ENCODE measurements at places on chromosomes 2 and 18. TPM values are rescaled to one million over a fixed set of nuclear protein-coding genes. Genes with fewer than 3 reads are reported as not detected.
A peak's percentile ranks its signal among the peaks of the same experiment; 100 is the strongest.

DNA sequence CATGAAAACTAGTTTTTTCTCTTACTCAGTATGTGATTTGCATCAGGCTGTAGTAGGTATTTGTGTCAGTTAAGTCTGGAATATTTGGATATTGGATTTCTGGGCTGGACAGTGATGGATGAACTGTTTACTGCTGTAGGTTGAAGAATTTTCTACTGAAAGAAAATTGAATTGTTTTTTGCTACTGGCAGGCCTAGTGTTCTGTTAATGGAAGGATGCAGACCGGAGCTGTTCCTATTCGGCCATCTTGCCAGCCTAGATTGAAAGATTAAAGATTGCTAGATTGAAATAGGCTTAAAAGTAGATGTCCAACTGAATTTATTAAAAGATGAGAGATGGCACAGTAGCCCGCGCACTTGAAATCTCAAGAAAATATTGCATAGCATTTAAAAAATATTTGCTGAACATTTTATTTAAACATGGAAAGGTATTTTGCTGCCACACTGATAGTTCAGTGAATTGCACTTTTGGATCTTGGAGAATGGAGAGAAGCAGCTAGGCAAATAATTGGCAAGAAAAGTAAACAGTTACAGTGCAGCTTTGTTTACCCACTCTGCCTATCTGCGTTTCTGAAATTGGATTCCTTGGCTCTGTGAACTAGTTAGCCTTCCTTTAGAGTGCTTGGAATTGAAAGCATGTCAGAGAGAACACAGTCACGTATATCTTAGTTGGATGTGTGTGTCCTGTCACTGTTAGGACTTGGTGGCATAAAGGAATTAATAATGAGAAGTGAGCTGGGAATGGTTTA lies 54.1 kb downstream of the EPB41L5 start:
- no peak overlapping the region for H3K4me3 ChIP-seq
- no peak overlapping the region for H3K27ac ChIP-seq
- no peaks in the 10 kb centered on the region for H3K27me3 ChIP-seq
- peaks cover 4% of the 10 kb centered on the region for H3K36me3 ChIP-seq
- H3K4me1 ChIP-seq: peaks cover 8% of the 10 kb centered on the region

DNA sequence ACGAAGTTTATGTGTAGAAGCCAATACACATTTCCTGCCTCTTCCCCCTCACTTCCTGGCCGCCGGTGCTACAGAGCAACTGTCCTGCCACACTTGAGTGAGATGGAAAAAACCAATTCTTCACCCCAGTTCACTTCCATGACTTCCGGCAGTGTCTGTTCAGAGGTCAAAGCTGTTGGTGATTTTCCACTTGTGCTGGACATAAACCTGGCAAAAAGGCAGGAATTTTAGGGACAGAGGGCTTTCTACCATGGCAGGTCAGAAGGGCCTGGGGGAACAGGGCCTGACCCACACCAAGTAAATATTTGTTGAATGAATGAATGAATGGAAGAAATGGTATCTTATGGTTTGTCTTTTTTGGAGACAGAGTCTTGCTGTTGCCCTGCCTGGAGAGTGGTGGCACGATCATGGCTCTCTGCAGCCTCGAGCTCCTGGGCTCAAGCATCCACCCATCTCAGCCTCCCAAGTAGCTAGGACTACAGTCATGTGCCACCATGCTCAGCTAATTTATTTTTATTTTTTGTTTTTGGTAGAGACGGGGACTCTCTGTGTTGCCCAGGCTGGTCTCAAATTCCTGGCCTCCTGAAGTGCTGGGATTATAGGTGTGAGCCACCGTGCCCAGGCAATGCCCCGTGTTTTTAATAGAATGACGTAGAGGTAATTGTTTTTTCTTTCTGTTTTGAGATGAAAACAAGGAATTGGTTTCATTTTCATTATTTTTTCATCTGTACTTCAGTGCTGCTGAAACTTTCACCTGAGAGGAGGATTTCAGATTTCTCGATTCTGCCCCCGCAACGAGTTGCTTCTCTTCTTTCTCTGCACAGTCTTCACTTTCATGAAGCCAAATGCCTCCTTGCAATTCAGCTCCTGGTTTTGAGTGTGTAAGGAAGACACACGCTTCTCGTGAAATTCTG lies 48.0 kb upstream of the LPIN2 start:
- H3K4me1 ChIP-seq: peaks cover 6% of the 10 kb centered on the region
- H3K27ac ChIP-seq: no peak overlapping the region
- DNase-seq: no peak
- H3K4me3 ChIP-seq: no peak overlapping the region

DNA sequence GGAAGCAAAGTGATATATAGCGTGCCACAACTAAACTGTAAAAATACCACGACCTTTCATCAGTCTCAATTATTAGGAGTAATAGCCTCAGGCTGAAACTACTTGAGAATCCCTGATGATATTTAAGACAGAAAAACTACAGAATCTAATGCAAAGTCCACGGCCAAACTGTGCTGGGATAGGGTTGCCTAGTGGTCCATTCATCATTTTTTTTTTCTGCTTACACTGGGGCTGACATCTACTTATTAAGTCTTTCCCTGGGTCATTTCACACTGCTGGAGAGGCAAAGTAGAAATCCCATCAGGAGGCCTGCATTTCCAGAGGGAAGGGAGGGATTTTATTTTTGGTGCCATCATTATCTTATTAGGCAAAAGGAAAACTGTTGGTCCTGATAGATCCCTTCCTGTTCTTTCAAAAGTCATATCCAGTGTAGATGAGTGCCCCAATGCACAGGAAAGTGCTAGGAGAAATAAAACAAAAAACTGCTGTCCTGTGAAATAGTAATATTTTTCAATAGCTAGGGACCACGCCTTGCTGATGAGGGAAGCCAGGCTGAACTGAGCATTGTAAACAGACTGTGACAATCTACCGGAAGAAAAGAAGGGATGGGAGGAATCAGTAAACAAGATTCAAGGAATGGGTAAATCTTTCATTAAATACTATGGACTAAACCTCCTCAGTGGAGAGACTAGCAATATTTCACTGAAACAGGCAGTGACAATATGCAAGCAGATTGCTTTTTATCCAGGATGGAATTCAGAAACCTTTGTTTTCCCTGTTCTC lies 644.3 kb downstream of the IRS1 start:
- H3K27me3 ChIP-seq: no peaks in the 10 kb centered on the region
- no peak for DNase-seq
- no peak overlapping the region for H3K27ac ChIP-seq

DNA sequence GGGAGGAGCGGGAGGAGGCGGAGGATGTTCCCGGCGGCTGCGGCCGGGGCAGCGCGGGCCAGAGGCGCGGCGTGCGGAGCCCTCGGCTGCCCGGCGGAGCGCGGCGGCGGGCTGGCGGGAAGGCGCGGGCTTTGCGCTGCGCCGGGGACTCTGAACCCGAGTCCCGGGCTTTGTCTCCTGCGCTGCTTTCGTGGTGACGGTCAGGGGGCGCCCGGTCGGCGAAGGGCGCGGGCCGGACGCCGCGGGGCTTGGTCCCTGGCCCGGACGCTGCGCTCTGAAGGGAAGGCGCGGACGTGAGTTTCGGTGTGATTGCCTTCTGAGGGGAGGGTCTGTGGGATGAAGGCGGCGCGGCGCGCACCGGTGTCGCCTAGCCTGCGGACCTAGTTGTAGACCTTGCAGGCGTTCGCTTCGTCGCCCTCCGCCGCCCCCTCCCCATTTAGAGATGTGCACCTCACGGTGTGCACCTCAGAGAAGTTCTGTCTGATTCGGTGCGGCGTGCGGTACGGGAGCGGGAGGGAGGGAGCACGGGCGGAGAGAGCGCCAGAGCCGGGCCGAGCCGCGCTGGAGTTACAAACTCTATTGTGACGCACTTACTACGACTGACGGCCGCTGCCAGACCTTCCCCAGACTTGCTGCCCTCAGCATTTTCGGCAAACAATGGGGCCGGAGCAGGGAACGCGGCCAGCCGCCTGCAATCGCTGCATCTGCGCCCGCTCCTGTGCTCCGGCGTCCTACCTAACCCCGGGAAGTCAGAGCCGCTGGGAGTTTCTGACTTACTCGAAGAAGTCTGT lies 2.1 kb downstream of the BCL2L11 start:
- H3K27me3 ChIP-seq: no peaks in the 10 kb centered on the region
- peaks cover 58% of the 10 kb centered on the region for H3K36me3 ChIP-seq
- H3K27ac ChIP-seq: peak overlapping the region; percentile 51
- H3K4me1 ChIP-seq: peaks cover 17% of the 10 kb centered on the region

DNA sequence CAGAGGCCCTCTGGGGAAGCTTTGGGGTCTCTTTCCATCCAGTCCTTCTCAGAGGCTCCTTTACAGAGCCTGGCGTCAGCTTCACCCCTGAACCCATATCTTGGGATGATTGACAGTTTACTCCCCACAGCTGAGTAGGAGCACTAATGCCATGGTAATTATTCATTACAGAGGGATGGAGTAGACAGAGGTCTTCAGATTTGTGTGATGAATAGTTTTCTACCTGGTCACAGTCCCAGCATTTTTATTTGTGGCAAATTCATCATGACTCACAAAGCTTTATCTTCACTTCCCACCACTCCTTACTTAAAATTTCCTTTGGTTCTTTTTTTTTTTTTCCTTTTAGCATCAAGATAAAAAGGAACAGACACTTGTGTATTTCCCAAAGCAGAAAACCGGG lies 104.2 kb downstream of the CCDC85A start:
- H3K27ac ChIP-seq: no peak overlapping the region
- H3K36me3 ChIP-seq: no peaks in the 10 kb centered on the region

GRCh38 chr2:2007551-2008501 lies 263.5 kb upstream of the PXDN start:
- H3K36me3 ChIP-seq: no peaks in the 10 kb centered on the region
- H3K4me3 ChIP-seq: no peak overlapping the region
- H3K4me1 ChIP-seq: no peaks in the 10 kb centered on the region
- no peak for DNase-seq
- H3K27me3 ChIP-seq: no peaks in the 10 kb centered on the region
- no peak overlapping the region for H3K27ac ChIP-seq

GRCh38 chr2:106839849-106840595 lies 45.9 kb downstream of the ST6GAL2 start:
- no peak for DNase-seq
- no peak overlapping the region for H3K4me3 ChIP-seq
- peaks cover 2% of the 10 kb centered on the region for H3K27me3 ChIP-seq
- H3K4me1 ChIP-seq: no peaks in the 10 kb centered on the region

DNA sequence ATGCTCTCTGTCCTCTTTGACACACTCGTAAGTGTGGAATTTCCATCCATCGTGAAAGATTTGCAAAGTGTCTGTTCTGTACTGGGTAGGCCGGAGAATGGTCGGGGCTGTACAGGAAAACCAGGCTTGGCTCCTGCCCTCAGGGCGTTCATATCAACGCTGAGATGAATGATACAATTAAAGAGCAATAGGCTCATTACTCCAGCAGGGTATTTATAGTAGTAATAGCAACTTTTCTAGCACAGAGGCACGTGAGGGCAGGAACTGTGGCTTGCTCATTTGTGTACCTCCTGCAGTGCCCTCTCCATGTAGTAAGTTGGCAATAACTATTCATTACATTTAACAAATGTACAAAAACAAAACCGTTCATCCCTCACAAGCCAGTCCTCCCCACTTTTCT lies 5.3 kb upstream of the NCK2 start:
- H3K27ac ChIP-seq: no peak overlapping the region
- H3K4me1 ChIP-seq: peaks cover 22% of the 10 kb centered on the region
- H3K36me3 ChIP-seq: peaks cover 5% of the 10 kb centered on the region
- DNase-seq: no peak

- peak; percentile 74 for DNase-seq
- peaks cover 24% of the 10 kb centered on the region for H3K36me3 ChIP-seq
- no peak overlapping the region for H3K27ac ChIP-seq
- no peaks in the 10 kb centered on the region for H3K27me3 ChIP-seq
- H3K4me3 ChIP-seq: no peak overlapping the region
- H3K4me1 ChIP-seq: no peaks in the 10 kb centered on the region
Observed at GRCh38 chr18:80157708-80158343, 48.8 kb downstream of the ADNP2 start.

GRCh38 chr2:109031476-109032228 lies 42.6 kb upstream of the EDAR start:
- no peak overlapping the region for H3K27ac ChIP-seq
- peak overlapping the region; percentile 48 for H3K4me3 ChIP-seq

PRLH gene
- not detected for total RNA-seq

ABI2 gene
- total RNA-seq: 65.6 TPM

AGXT gene
- total RNA-seq: not detected

Measured in MCF 10A (cell line).